ENCODE measurements at places on chromosomes 13 and 19.

DNA sequence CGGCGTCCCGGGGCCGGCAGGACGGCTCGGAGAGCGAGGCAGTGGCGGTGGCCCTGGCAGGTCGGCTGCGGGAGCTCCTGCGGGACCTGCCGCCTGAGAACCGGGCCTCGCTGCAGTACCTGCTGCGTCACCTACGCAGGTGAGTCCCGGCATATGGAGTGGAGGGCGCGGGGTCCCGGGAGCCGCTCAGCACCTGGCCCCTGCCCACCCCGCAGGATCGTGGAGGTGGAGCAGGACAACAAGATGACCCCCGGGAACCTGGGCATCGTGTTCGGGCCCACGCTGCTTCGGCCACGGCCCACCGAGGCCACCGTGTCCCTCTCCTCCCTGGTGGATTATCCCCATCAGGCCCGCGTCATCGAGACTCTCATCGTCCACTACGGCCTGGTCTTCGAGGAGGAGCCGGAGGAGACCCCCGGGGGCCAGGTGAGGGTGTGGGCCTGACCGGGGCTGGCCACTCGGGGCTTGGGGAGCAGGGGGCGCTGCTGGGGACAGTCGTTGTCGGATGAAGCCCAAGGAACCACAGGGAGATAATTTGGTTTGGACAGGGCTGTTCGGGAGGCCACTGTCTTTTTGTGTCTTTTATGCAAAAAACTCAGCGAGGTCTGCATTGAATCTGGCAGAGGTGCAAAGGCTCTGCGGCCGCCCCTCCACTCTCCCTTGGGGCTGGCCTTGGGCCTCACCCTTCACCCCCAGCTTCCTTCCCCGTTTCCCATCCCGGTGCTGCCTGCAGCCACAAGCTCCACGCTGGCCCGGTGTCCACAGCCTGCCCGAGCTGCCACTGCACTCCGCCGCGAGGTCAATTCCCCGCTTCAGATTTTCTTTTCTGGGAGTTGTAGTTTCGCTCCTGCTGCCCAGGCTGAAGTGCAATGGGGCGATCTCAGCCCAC lies 12.0 kb downstream of the POLR2E start:
- DNase-seq = no peak

GRCh38 chr13:111278743-111279652 lies 41.4 kb upstream of the TEX29 start:
- no peak for DNase-seq

DNA sequence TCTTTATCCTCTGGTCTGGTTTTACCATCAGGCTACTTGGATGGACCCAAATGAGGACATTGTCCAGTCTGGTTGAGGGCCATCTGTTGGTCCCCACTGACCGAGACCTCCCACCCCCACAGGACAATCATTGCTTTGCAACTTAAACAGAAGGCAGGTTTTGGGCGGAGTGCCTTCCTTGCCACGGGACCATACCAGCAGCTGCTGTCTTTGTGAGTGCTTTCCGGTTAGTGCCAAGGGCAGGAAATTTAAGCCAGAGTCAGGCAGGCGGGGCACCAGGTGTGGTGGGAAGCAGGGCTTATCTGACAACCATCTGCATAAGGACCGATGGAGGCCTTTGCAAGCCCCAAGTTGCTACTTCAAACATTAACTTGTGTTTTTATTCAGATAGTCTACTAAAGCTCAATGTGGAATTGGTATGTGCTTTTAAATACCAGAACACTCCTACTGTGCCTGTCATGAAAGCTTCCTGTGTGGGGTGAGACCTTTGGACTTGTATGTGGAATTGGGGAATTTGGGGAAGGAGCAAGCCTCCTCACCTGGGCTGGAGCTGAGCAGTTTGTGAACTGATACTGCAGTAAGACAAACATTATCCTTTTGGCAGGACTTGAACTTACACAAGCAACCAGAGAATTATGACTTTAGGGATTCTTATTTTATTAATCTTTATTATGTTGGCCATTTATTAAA lies 39.3 kb upstream of the UBE2L5 start:
- no peak for DNase-seq

DNA sequence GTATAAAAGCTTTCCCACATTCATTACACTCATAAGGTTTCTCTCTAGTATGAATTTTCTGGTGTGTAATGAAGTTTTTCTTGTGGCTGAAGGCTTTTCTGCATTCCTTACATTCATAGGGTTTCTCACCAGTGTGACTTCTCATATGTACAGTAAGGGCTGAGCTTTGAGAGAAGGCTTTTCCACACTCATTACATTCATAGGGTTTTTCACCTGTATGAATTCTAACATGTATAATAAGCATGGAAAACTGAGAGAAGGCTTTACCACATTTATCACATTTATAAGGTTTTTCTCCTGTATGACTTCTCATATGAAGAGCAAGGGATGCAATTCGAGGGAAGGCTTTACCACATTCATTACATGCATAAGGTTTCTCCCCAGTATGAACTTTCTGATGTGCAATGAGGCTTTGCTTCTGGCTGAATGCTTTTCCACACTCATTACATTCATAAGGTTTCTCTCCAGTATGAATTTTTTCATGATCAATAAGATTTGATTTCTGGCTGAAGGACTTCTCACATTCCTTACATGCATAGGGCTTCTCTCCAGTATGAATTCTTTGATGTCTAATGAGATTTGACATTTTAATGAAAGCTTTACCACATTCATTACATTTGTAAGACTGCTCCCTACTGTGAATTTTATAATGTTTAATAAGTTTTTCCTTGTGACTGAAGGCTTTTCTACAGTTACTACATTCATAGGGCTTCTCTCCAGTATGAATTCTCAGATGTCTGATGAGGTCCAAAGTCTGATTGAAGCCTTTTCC lies 42.6 kb downstream of the ZNF527 start:
- DNase-seq = no peak

GRCh38 chr13:25281193-25281934 lies 5.9 kb downstream of the MTMR6 start:
- DNase-seq = no peak

Data from tibial artery (tissue), 4 donors.